ENCODE measurements at places on chromosomes 4 and X.

DNA sequence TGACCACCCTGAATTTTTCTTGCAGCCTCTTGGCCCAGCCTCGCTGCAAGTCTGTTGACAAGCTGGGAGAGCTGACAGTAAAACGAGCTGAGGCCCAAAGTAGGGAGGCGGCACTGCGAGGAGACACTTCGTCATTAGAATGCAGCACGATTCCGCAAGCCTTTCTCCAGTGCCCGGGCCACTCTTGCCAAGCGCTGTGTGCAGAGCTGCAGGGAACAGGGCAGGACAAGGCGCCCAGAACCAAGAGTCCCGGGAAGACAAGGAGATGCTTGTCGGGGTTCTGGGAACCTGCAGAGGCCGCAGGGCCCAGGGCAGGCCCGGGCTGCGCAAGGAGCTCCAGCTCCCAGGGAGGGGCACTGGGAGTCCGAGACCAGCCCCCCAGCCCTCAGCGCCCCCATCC lies 187.1 kb downstream of the BCOR start:
- peaks cover 3% of the 10 kb centered on the region for H3K4me1 ChIP-seq
- no peaks in the 10 kb centered on the region for H3K27me3 ChIP-seq
- no peaks in the 10 kb centered on the region for H3K36me3 ChIP-seq
- DNase-seq: no peak

- no peaks in the 10 kb centered on the region for H3K36me3 ChIP-seq
- H3K4me3 ChIP-seq: no peak overlapping the region
- no peak for DNase-seq
- no peaks in the 10 kb centered on the region for H3K27me3 ChIP-seq
- H3K27ac ChIP-seq: no peak overlapping the region
Observed at GRCh38 chr4:74056858-74057562, 18.5 kb upstream of the CXCL3 start.

GRCh38 chr4:138775890-138776289 lies 239.7 kb upstream of the NOCT start:
- H3K36me3 ChIP-seq: no peaks in the 10 kb centered on the region
- H3K4me1 ChIP-seq: no peaks in the 10 kb centered on the region
- no peaks in the 10 kb centered on the region for H3K27me3 ChIP-seq
- DNase-seq: no peak

GRCh38 chr4:174135530-174135929 lies 147.9 kb downstream of the FBXO8 start:
- H3K4me1 ChIP-seq: no peaks in the 10 kb centered on the region
- H3K27ac ChIP-seq: no peak overlapping the region
- peak overlapping the region; percentile 31 for H3K4me3 ChIP-seq
- no peak for DNase-seq
- no peaks in the 10 kb centered on the region for H3K27me3 ChIP-seq
- H3K36me3 ChIP-seq: no peaks in the 10 kb centered on the region

DNA sequence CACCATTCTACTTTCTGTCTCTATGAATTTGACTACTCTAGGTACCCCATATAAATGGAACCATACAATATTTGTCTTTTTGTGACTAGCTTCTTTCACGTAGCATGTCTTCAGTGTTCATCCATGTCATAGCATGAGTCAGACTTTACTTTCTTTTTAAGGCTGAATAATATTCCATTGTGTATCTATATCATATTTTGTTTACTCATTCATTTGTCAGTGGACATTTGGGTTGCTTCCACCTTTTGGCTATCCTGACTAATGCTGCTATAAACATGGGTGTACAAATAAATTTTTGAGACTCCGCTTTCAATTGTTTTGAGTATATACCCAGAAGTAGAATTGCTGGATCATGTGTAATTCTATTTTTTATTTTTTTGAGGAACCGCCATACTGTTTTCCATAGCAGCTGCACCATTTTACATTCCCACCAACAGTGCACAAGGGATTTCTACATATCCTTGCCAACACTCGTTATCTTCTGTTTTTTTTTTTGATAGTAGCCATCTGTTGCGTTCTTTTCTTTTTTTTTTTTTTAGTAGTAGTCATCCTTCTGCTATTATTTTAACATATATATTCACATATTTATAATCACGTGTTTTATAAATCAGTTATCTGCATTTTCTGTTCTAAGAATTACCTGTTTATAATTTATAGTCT lies 158.0 kb upstream of the MED14 start:
- H3K4me3 ChIP-seq: no peak overlapping the region
- no peak overlapping the region for H3K27ac ChIP-seq
- H3K36me3 ChIP-seq: no peaks in the 10 kb centered on the region
- no peaks in the 10 kb centered on the region for H3K27me3 ChIP-seq
- no peak for DNase-seq

GRCh38 chr4:166535865-166536264 lies 662.8 kb downstream of the TLL1 start:
- no peaks in the 10 kb centered on the region for H3K36me3 ChIP-seq
- no peaks in the 10 kb centered on the region for H3K4me1 ChIP-seq
- no peak overlapping the region for H3K27ac ChIP-seq
- no peak overlapping the region for H3K4me3 ChIP-seq
- no peaks in the 10 kb centered on the region for H3K27me3 ChIP-seq
- DNase-seq: no peak

- no peak overlapping the region for H3K27ac ChIP-seq
- no peak for DNase-seq
- no peaks in the 10 kb centered on the region for H3K27me3 ChIP-seq
Observed at GRCh38 chr4:108693819-108694218, 43.4 kb downstream of the OSTC start.

DNA sequence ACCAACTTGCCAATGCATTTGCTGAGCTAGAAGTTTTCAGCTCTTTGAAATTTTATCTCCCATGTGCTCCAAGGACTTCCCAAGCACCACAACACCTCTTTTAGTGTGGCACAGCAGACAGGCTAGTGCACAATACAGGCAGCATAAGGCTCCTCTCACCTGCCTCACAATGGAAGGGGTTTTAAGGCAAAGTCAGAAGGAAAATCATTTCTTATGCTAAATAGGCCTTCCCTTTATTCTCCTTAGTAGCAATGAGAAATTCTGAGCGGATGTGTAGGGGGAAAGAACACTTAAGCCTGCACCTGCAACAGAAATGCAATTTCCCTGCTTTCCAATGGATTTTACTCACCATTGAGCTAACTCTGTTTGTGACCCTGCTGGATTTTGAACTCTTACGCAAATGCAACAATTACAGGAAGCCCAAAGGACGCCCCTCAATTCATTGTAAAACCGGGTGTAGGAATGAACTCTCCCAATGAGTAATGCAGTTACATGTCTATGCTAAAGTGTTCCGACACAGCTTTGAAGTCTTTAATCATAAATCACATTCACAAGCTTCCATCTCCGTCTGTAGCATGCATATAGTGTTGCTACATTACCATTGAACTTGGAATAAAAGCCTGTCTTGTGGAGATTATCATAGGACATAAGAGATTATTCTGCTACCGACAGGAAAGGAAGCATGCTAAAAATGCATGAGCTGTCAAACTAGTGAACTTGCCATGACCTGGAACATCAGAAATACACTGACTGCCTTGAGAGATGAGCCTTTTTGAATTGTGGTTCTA lies 1084.9 kb downstream of the RPA4 start:
- no peaks in the 10 kb centered on the region for H3K4me1 ChIP-seq
- no peaks in the 10 kb centered on the region for H3K27me3 ChIP-seq
- DNase-seq: no peak
- no peaks in the 10 kb centered on the region for H3K36me3 ChIP-seq
- no peak overlapping the region for H3K27ac ChIP-seq
